ENCODE measurements at places on chromosomes 11 and 22. TPM values are rescaled to one million over a fixed set of nuclear protein-coding genes. Genes with fewer than 3 reads are reported as not detected.

GSTT2B gene
- total RNA-seq: 4.6 TPM

FBLN1 gene
- 113 TPM for total RNA-seq

OR2AG1 gene
- not detected for total RNA-seq

PRDX5 gene
- total RNA-seq: 410 TPM

CFAP300 gene
- total RNA-seq: 0.89 TPM

BTG4 gene
- not detected for total RNA-seq

KIRREL3 gene
- 0.24 TPM for total RNA-seq

SERPING1 gene
- 157 TPM for total RNA-seq

RFPL1 gene
- not detected for total RNA-seq

MEI1 gene
- total RNA-seq: 0.41 TPM

H19 gene
- total RNA-seq: 611 TPM

OR52N4 gene
- total RNA-seq: not detected

DLG2 gene
- total RNA-seq: 5.7 TPM

OR52A1 gene
- total RNA-seq: not detected

Measured in Right ventricle myocardium inferior (tissue), 1 donor.